ENCODE measurements at places on chromosomes 6 and 20. TPM values are rescaled to one million over a fixed set of nuclear protein-coding genes. Genes with fewer than 3 reads are reported as not detected.

GRCh38 chr20:15564981-15565380 lies 1008.3 kb downstream of the KIF16B start:
- no peak for DNase-seq

DNA sequence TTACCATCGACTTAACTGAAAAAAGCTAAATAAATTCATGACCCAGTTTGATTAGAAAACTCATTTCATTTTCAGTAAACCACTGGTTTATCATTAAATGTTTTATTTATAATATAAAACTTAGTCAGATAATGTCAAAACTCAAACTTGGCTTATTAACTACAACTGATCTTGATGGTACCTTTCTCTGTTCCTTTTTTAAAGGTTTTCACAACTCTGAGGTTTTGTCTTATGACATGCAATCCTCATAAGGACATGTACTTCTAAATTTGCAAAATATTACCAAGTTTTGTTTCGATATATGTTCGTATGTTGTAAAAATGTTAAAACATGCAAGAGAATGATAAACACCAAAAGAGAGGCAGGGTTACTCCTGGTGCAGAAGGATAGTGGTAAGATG lies 82.5 kb upstream of the PDE10A start:
- no peak for DNase-seq

- DNase-seq = no peak
Observed at GRCh38 chr20:61449916-61450315, 197.9 kb downstream of the CDH4 start.

GRCh38 chr6:80276861-80277260 lies 170.4 kb downstream of the BCKDHB start:
- no peak for DNase-seq

- no peak for DNase-seq
Observed at GRCh38 chr6:136254851-136255466, 4.8 kb upstream of the MTFR2 start.

GRCh38 chr6:160535270-160535669 lies 128.8 kb downstream of the LPA start:
- no peak for DNase-seq

DNA sequence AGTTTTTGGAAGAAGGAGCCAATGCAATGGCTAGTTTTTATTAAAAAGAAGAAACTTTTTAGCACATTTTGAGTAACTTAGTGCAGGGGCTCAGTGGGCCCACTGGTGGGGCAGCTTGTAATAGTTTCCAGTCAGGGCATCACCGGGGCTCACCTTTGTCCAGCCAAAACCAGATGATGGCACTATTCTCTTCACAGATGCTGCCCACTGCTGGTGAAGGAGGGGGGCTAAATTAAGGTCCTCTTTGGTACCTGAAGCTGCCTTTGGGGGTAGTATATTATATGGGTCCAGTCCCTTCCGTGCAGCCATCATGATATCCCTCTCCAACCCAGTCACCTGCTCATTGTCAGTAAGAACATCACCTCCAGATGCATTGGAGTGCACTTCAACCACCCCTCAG lies 182.9 kb downstream of the PDE7B start:
- no peak for DNase-seq

DNA sequence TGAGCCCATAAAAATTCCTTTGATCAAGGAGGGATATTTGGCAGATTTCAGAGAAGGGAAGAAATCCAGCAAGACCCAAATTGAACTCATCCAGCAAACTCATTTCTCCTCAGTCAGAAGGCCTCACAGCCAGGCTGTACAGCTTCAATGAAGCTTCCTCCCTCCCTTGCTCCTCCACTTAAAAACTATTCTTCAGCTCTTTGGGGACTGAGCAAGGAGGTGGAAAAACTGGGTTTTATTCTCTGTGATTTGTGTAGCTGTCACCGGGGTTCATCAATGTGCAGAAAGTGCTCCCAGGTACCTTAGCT lies 158.7 kb upstream of the ZNF184 start:
- no peak for DNase-seq

DNA sequence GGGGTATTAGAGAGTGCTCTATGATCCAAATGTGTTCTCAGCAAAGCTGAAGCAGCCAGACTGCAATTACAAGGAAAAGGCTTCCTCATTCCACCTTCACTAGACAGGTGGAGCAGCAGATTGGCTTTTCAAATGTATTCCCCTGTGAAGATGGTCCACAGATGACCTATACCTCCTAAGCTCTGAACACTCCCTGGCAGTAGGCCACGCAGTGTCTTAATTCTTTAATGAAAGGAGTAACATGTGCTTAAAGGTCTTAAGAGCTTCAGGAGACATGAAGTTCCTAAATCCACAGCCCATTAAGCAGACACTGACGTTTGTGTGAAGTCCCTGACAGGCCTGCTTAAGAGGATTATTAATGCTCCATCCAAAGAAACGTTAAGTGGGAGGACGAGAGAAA lies 138.9 kb upstream of the NUP153 start:
- DNase-seq = no peak

The GABRR1 gene
- total RNA-seq = 1.8 TPM

The MYB gene
- not detected for total RNA-seq

The RIPPLY2 gene
- not detected for total RNA-seq

The TMEM244 gene
- total RNA-seq = not detected

The TP53INP2 gene
- total RNA-seq = 12.9 TPM

The ANKRD60 gene
- total RNA-seq = not detected

The CHD6 gene
- total RNA-seq = 65.9 TPM
